ENCODE measurements at places on chromosomes 6 and 20. TPM values are rescaled to one million over a fixed set of nuclear protein-coding genes. Genes with fewer than 3 reads are reported as not detected.
A peak's percentile ranks its signal among the peaks of the same experiment; 100 is the strongest.

- DNase-seq: no peak
- no peaks in the 10 kb centered on the region for H3K27me3 ChIP-seq
- H3K27ac ChIP-seq: no peak overlapping the region
- no peak overlapping the region for H3K4me3 ChIP-seq
- H3K36me3 ChIP-seq: no peaks in the 10 kb centered on the region
- peaks cover 3% of the 10 kb centered on the region for H3K4me1 ChIP-seq
These were observed 35.6 kb downstream of the SUN5 start for GRCh38 chr20:32968478-32969241.

DNA sequence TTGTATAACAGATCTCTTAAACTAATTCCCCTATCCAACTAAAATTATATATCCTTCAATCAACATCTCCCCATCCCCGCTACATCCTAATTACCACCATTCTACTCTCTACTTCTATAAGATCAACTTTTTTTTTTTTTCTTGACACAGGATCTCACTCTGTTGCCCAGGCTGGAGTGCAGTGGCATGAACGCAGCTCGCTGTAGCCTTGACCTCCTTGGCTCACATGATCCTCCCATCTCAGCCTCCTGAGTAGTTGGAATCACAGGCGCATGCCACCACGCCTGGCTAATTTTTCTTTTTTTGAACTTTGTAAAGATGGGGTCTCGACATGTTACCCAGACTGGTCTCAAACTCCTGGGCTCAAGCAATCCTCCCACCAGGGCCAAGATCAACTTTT, 5.0 kb downstream of the DNAAF9 start:
- H3K27me3 ChIP-seq: no peaks in the 10 kb centered on the region
- H3K27ac ChIP-seq: no peak overlapping the region
- no peak for DNase-seq
- H3K4me3 ChIP-seq: no peak overlapping the region
- H3K4me1 ChIP-seq: peaks cover 12% of the 10 kb centered on the region

- no peak for DNase-seq
- no peak overlapping the region for H3K4me3 ChIP-seq
- no peak overlapping the region for H3K27ac ChIP-seq
- H3K36me3 ChIP-seq: peaks cover 2% of the 10 kb centered on the region
- H3K4me1 ChIP-seq: peaks cover 28% of the 10 kb centered on the region
These were observed 1.9 kb downstream of the PLTP start for GRCh38 chr20:45909817-45910669.

- H3K4me1 ChIP-seq: no peaks in the 10 kb centered on the region
- no peak overlapping the region for H3K4me3 ChIP-seq
- no peak overlapping the region for H3K27ac ChIP-seq
These were observed 385.3 kb downstream of the EPM2A start for GRCh38 chr6:145349950-145350510.

GRCh38 chr6:13318821-13319220, 9.5 kb downstream of the TBC1D7 start:
- H3K27me3 ChIP-seq: no peaks in the 10 kb centered on the region
- no peak overlapping the region for H3K4me3 ChIP-seq
- no peak overlapping the region for H3K27ac ChIP-seq
- H3K36me3 ChIP-seq: peaks cover 56% of the 10 kb centered on the region

- H3K4me3 ChIP-seq: peak overlapping the region; percentile 70
- H3K27ac ChIP-seq: no peak overlapping the region
- DNase-seq: peak; percentile 43
These were observed 1.8 kb upstream of the KCNQ5 start for GRCh38 chr6:72619883-72620696.

DNA sequence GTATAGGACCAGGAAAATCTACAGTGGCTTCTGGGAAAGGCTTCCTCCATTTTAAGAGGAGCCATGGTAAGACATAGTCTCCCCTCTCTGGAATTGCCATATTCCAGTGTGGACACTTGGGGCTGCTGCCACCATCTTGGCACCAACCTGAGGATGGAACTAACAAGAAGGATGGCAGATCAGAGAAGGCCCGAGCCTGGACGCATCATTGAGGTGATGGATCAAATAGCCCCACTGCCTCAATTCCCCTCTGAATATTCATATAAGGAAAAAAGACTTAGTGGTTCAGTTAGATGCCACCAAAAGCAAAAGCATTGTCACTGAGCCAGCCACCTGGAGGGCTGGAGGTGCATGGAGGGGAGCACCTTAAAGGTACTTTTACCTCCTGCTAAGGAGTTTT, 25.9 kb downstream of the PLAGL2 start:
- no peak overlapping the region for H3K4me3 ChIP-seq
- H3K4me1 ChIP-seq: no peaks in the 10 kb centered on the region
- DNase-seq: no peak
- no peaks in the 10 kb centered on the region for H3K27me3 ChIP-seq

DNA sequence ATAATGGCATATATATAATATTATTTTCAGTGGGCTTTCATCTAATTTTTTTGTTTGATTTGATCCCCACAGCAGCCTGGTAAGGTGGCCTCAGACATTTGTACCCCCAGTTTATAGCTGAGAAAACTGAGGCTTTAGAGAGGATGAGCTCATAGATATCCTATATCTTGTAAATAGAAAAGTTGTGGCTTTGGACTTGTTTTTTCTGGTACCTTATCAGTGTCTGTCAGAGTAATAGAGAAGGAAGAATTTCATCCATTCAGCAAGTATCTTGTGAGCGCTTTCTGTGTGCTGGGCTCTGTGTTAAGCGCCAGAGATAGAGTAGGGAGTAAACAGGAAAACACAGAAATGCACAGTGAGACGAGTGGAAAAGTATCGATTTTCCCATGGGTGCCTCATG, 27.9 kb downstream of the TAF11 start:
- H3K36me3 ChIP-seq: peaks cover 3% of the 10 kb centered on the region
- DNase-seq: no peak
- H3K4me3 ChIP-seq: no peak overlapping the region

DNA sequence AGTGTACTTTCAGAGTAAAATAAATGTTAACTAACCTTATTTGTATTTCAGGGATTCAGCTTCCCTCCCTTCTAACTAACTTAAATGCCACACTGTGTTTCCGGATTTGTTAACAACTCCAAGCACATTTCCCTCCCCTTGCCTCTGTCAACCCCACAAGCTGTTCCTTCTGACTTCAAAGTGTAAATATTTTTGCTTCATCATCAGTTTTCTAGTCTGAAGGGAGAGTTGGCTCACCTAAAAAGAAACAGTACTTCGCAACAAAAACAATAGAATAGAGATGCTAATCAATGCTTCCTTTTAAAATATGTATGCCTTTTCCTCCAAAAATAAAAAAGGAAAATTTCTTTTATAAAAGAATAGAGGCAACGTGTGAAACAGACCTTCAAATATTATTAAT, 132.6 kb downstream of the THEMIS start:
- no peak overlapping the region for H3K27ac ChIP-seq
- no peak for DNase-seq
- no peaks in the 10 kb centered on the region for H3K36me3 ChIP-seq
- H3K4me3 ChIP-seq: no peak overlapping the region
- H3K27me3 ChIP-seq: no peaks in the 10 kb centered on the region

DNA sequence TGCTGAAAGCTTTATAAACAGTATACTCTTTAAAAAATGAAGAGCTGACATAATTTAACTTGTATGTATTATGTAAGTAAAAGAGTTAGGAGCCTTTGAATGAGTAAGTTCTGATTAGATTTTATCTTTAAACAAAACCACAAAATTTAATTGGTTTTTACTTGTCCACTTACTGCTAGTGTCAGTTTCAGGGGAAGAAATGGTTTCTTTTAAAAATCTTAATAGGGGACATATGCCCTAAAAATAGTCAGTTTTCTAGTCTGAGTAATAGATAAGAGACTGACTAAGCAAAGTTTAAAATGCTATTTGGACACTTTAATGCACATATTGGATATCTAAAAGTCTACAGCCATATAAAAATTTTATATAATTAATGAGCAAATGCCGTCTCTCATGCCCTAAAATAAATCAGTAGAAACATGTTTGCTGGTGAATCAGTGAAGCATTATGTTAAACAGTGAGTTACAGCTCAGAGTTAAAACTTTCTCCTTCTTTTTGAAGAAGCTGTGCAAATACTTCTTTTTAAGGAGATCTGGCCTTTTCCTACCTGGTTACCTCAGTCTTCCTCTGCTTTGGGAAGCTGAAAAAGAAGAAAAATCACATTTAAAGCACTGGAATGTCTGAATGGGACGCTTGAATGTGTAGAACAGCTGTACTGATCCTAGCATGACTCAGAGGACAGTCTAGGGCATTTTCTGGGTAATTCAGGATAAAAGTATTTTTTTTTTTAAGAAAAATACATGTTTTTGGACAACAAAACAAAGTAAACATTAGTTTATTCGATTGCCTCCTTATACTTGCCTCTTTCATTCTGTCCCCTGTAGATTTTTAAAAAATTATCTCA, 55.3 kb downstream of the CDH26 start:
- H3K36me3 ChIP-seq: no peaks in the 10 kb centered on the region
- no peak overlapping the region for H3K27ac ChIP-seq
- no peak overlapping the region for H3K4me3 ChIP-seq
- H3K4me1 ChIP-seq: no peaks in the 10 kb centered on the region
- no peak for DNase-seq

DNA sequence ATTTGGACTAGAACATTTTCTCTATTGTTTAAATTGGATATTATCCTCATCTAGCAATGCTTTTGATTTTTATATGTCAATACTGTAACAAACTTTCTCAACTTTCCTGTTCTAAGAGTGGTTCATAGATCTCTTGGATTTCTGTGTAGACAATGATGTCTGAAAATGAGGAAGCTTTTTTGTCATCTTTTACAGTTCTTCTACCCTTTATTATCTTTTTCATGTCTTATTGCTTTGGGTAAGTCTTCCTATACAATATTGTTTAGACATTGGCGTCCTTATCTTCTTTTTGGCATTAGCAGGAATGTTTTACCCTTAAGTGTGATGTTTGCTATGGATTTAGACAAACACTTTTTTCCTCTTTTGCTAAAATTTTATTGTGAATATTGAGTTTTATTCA, 91.5 kb upstream of the MTHFD1L start:
- no peaks in the 10 kb centered on the region for H3K36me3 ChIP-seq
- no peaks in the 10 kb centered on the region for H3K27me3 ChIP-seq
- peaks cover 3% of the 10 kb centered on the region for H3K4me1 ChIP-seq
- no peak for DNase-seq
- H3K27ac ChIP-seq: no peak overlapping the region
- no peak overlapping the region for H3K4me3 ChIP-seq

GRCh38 chr20:47875297-47876025, 90.2 kb upstream of the SULF2 start:
- no peak overlapping the region for H3K4me3 ChIP-seq
- peaks cover 7% of the 10 kb centered on the region for H3K4me1 ChIP-seq
- H3K27me3 ChIP-seq: peaks cover 5% of the 10 kb centered on the region
- DNase-seq: peak; percentile 79

DNA sequence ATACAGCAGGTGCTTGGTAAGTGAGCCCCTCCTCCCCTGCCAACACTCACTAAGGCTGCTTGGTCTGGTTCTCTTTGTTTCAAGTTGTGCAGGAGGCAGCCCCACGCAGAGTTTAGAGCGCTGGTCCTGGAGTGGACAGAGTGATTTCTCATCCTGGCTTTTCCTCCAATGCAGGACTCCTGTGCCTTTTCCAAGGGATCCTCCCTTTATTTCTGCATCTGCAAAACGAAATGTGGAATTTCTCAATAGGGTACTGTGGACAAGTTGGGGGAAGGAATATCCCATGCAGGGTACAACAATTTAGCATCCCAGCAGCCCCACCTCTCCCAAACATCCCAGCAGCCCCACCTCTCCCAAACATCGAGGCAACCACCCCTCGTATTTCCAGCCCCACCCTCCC, 30.6 kb upstream of the CCDC167 start:
- H3K27ac ChIP-seq: no peak overlapping the region
- no peak overlapping the region for H3K4me3 ChIP-seq
- DNase-seq: no peak

GRCh38 chr6:118787724-118788423, 106.1 kb upstream of the ASF1A start:
- no peaks in the 10 kb centered on the region for H3K36me3 ChIP-seq
- H3K4me3 ChIP-seq: no peak overlapping the region

- H3K27me3 ChIP-seq: no peaks in the 10 kb centered on the region
- no peak overlapping the region for H3K27ac ChIP-seq
- no peak overlapping the region for H3K4me3 ChIP-seq
- peaks cover 18% of the 10 kb centered on the region for H3K4me1 ChIP-seq
- H3K36me3 ChIP-seq: peaks cover 27% of the 10 kb centered on the region
- peak; percentile 29 for DNase-seq
These were observed 6.2 kb downstream of the CEP250 start for GRCh38 chr20:35461620-35462019.

- no peak for DNase-seq
- H3K4me3 ChIP-seq: no peak overlapping the region
- H3K27me3 ChIP-seq: no peaks in the 10 kb centered on the region
- H3K36me3 ChIP-seq: no peaks in the 10 kb centered on the region
- no peak overlapping the region for H3K27ac ChIP-seq
These were observed 113.9 kb upstream of the TMEM170B start for GRCh38 chr6:11423667-11424066.

GRCh38 chr20:4600308-4601014, 121.2 kb upstream of the PRND start:
- H3K4me3 ChIP-seq: no peak overlapping the region
- DNase-seq: no peak
- no peaks in the 10 kb centered on the region for H3K36me3 ChIP-seq
- peaks cover 6% of the 10 kb centered on the region for H3K4me1 ChIP-seq
- H3K27ac ChIP-seq: no peak overlapping the region

DNA sequence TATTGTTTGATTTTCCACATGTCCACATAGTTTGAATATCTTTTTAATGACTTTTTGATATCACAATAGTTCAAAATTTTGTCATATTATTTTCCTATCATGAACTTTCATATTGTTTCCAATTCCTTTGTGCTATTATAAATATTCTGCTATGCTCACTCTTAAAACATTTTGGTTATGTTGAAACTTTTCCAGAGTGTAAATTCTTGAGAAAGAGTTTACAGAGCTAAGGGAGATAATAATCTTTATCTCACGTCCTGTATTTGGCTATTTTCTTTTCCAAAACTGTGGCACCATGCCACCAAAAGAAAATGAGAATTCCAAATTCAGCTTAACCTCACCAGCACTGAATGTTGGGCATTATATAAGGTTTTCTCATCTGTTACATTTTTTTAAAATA, 210.9 kb downstream of the TFAP2B start:
- H3K36me3 ChIP-seq: no peaks in the 10 kb centered on the region
- H3K27ac ChIP-seq: no peak overlapping the region
- DNase-seq: peak; percentile 39

DNA sequence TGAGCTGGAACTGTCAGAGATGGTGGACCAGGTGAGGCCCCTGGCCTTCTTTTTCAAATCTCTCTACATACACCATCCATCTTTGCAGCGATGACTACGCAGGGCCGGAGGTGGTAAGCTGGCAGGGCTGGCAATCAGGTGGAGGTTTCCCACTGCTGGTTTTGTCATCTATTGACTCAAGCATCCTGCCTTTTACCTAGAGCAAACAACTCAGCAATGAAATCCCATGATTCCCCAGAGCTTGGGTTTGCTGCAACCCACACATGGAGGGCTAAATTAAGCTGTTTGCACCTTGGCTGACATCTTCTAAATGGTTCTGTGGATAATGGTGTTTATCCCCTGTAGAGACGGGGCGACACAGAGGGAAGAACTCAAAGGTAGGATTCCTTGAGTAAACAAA, 170.2 kb downstream of the SCP2D1 start:
- H3K4me1 ChIP-seq: no peaks in the 10 kb centered on the region
- H3K27ac ChIP-seq: no peak overlapping the region
- H3K27me3 ChIP-seq: no peaks in the 10 kb centered on the region
- no peak overlapping the region for H3K4me3 ChIP-seq

KIAA1755 gene
- total RNA-seq: 1.1 TPM

CLDN20 gene
- total RNA-seq: not detected

EPB41L1 gene
- total RNA-seq: 35.0 TPM

TAGAP gene
- 0.10 TPM for total RNA-seq

CTAGE9 gene
- total RNA-seq: not detected

COQ3 gene
- 3.7 TPM for total RNA-seq

ULBP1 gene
- total RNA-seq: 8.8 TPM

BMP7 gene
- total RNA-seq: 15.3 TPM

GGTLC1 gene
- total RNA-seq: not detected

TCP1 gene
- 238 TPM for total RNA-seq

MMP24 gene
- 13.7 TPM for total RNA-seq

SLC22A16 gene
- not detected for total RNA-seq
